Fibroblast of skin of back (primary cell): ENCODE measurements at places on chromosomes 6 and 20.

GRCh38 chr6:26607434-26608230 lies 10.9 kb downstream of the ABT1 start:
- DNase-seq = peak; percentile 55

DNA sequence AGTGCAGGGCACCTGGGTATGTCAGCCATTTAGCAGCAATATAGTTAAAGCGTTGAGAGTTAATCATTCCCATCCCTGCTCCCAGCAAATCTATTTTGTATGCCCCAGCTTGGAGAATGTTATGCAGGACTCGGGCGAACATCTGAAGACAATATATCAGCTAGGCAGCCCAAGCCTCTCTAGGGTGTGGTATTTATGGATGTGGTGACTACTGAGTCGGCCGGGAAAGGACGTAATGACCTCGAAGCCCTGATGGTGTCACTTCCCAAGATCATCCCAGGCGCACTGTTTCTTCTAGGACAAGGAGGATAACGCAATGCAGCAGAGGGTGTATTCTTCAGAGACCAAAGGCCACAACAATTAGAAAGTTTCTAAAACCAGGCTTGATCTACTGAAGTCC lies 63.6 kb upstream of the FAM184A start:
- DNase-seq = no peak

DNA sequence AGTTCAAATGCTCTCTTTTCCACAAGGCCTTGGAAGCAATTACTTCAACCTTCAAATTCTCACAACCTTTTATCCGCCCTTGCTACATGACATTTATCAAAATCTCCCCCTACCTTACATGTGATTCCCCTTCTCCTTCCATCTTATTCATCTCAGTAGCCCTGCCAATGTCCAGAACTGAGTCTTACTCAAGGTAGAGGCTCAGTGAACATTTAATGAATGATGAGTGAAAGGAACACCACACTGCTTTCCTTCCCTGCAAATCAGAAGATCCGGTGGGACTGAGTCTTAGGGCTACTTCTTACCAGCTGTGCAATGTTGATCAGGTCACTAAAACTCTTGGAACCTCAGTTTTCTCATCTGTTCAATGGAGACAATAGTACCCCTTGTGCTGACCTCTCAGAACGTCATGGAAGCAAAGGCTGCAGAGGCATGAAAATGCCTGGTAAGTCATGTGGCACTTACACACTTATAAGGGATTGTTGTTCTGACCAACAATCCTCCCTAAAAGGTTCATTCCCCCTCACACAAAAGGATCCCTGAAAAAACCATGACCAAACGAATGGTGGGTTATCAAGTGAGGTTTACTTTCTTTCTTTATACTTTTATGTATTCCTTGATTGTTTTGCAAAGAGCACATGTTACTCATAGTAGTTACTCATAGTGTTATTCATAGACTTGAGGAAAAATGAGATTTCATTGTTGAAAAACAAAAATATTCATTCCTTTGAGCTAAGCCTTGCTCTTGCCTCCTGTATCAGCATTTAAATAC lies 6.5 kb downstream of the MDGA1 start:
- DNase-seq = peak; percentile 53

GRCh38 chr6:17454316-17455005 lies 61.1 kb downstream of the CAP2 start:
- peak; percentile 93 for DNase-seq

GRCh38 chr6:121590438-121590837 lies 155.0 kb downstream of the GJA1 start:
- no peak for DNase-seq

DNA sequence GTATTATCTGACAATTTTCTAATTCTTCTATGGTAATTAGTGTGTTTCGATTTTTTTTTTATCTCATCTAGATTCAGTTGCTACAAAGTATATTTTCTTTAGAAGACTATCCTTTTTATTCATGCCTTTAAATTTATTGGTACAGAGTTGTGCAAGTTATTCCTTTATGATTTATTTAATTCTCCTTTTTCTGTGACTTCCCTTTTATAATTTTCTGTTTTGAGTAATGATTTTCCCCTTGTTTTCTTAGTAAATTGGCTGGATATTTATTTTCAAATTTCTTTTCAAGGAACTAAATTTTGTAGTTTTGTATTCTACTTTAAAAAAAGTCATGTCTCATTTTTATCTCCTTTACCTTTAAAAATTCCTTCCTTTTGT lies 2.4 kb upstream of the IL22RA2 start:
- DNase-seq = no peak

- DNase-seq = no peak
Measured at GRCh38 chr6:169231790-169232506, 21.7 kb downstream of the THBS2 start.

- DNase-seq = no peak
Measured at GRCh38 chr6:89936177-89936576, 41.9 kb downstream of the GJA10 start.

DNA sequence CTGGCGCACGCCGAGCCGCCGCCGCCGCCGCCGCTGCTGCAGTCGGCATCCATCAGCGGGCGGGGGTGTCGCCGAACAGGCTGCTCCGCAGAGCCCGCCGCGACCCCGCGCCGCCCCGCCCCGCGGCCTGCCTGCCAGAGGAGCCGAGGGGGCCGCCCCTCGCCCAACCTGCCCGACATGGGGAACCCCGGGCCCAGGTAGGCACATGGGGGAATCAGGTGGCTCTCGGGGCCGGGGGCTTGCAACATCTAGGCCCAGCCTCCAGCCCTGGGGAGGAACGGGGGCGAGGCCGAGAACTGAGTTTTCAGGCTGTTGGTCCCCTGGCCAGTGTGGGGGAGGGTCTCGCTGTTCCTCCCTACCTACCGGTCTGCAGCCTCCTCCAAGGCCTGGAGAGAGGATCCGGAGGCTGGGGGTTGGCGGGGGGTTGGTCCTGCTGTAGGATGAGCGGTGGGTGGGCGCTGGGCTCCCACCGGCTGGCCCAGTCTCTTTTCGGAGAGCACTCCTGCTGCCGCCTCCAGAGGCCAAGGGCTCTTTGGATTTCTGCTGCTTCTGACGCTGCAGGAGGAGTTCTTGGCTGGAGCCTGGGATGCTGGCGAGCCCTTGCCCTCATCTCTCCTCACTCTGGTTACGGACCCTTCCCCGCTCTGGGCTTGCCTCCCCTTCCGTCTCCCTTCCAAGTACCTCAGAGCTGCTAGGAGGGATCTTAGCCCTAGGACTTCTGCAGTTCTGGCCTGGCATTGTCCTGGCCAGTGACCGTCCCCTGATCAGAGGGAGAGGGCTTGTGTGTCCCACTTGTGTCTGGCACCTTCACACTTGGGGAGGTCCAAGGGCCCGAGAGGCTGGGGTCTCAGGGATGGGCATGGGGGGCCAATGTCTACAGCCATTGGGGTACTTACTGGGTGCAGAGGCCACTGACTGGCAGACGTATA lies at the start of gene EPB41L1:
Gene EPB41L1 (plus strand): TSS at position 41 of the 929 bp plus-strand sequence. CDS start 19,038 bp downstream, outside the sequence.
- DNase-seq = peak; percentile 6

DNA sequence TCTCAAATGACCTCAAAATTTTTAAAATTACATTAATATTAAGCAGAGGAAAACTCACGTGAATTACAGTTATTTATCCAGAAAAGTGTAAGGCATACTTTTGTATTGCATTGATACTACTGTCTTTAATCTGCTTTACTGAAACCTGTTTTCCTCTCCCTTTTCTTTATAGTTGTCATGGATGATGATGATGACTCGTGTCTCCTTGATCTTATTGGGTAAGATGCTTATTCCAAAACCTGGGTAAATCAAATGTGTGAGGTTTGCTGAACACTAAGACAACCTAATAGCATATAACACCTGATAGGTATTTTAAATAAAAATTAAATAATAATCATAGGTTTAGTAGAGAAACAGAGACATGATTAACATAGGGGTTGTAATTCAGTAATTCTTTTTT lies 40.0 kb downstream of the BICRAL start:
- no peak for DNase-seq

DNA sequence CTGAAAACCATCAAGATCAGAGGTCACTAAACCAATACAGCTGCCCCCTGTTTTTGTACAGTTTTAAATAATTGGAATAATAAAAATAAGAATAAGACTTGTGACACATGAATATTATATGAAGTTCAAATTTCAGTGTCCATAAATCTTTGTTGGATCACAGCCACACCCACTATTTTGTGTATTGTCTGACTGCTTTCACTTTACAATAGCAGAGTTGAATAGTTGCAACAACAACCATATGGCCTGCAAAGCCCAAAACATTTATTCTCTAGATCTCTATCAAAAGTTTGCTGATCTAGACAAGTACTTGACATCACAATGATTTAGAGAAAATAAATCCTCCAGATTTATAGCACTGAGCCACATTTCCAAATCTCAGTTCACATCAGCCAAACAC lies 73.6 kb downstream of the SPTLC3 start:
- no peak for DNase-seq

DNA sequence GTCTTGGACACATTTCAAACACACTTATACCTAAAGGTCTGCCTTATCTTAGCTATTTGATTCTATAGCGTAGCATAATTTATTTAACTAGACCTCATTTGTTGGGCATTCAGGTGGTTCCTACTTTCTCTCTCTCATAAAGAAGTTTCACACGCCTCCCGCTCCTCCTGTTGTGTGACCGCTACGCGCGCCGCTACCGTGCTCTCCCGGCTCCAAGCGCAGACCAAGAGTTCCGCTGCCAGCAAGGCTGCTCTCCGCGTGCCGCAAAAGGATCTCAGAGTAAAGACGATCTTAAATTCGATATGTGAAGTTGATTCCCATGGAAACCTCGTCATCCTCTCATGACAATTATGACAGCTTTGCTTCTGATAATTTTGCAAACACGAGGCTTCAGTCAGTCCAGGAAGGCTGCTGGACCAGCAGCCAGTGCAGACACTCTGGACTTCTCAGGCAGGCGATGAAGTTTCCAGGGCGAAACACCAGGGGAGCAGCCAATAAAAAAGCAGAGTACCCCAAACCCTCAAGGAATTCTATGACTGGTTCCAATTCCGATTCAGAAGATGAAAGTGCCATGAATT lies 20.4 kb downstream of the PRSS16 start:
- no peak for DNase-seq

DNA sequence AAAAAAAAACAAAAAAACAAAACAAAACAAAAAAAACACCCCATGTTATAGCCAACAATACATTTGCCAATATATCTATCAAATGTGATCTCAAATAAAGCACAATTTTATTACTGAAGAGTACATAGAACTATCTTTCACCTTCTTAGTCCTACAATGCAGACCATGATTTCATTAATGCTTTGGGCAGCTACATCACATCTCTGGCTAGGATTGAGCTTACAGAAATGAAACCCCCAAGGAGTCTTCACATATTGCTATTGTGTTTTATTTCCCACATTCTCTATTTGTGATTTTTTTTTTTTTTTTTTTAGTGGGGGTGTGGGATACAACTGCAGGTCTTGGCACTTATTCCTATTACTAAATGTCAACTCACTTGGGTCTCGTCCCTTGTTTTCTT lies 189.3 kb downstream of the BACH2 start:
- DNase-seq = no peak

DNA sequence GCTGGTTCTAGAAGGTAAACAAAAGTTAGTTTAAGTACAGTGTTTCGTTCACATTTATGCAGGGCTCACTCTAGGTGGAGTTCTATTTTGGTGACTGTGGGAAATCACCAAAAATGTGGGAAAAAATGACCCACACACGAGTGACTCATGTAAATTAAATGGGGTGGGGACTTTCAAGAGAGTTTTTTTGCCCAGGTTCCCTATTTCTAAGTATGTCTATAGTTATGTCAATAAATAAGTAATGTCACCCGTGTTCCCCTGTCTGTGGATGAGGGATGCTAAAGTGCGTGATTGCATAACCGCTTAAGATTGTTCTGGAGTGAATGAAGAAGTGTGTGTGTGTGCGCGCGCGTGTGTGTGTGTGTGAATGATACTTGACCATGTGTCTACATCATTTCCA lies 69.1 kb downstream of the MYB start:
- peak; percentile 72 for DNase-seq

DNA sequence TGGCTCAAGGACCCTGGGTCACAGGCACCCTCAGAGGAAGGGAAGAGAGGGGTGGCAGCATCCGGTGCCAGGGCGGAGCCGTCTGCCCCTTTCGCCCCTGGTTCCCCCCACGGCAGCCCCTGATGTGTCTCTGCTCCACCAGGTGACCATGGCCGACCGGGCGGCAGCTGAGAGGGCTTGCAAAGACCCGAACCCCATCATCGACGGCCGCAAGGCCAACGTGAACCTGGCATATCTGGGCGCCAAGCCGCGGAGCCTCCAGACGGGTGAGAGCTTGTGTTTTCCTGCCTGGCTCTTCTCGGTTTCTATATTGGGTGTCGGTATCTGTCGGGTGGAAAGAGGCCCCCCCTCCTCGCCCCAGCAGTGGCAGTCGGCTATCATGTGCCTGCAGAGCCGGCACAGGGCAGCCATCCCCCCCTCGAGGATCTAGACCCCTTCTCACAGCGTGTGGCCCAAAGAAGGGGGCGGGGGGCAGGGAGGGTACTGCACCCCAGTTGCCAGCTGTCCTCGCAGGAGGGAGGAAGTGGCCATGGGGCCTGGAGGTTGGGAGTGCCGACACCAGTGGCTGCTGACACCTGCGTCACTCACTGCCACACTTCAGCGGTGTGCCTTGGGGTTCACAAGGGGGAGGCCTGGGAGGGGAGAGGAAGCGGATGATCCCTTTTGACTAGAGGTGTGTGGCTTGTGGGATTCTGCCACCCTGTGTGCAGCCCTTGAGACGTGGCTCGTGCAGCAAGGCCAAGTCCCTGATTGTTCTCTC lies 1.5 kb downstream of the RBM38 start:
- no peak for DNase-seq

- DNase-seq = no peak
Measured at GRCh38 chr6:97123652-97124051, 159.4 kb downstream of the MMS22L start.

DNA sequence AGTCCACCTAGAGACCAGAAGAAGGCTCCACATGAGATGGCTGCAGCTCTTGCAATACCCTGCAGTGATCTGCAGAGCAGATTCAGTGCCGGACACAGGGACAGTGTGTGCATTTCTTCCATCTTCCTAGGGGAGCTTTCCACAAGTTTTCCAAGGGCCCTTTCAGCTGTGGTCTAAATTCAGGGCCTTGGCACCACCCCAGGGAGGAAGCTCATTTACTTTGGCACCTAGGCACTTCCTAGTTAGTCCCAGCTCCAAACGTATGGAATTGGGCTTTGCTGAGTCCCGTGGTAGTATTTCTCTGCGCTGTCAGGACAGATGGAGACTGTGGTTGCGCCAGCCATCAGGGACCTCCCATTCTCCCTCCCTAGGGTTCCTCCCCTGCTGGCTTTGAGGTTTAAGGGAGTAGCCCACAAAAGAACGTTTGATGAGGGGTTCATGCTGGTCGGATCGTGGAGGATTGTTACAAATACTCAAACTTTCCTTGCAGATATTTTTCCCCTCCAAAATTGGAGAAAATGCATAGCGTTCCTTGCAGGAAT lies 182.3 kb upstream of the UST start:
- no peak for DNase-seq

DNA sequence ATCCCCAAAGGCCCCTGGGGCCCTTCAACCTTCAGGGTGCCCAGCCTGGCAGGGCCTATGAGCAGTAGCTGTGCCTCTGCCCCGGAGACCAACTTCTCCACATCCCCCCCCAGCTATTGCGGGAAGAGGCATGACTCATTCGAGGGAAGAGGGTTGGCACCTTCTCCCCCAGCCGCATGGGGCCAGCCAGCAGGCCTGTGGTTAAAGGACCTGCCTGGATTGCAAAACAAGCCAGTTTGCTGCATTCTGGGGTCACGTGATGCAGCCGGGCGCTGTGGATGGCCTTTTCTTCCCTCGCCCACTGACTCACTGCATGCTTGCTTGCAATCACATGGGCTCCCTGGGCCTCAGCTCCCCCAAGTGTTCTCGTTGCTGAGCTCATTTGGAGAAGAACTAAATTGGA lies 182.5 kb downstream of the MAFB start:
- peak; percentile 96 for DNase-seq
